ENCODE measurements at places on chromosomes 6 and 20. TPM values are rescaled to one million over a fixed set of nuclear protein-coding genes. Genes with fewer than 3 reads are reported as not detected.

- DNase-seq, result no peak
Observed at GRCh38 chr6:46530896-46531295, 39.6 kb upstream of the RCAN2 start.

DNA sequence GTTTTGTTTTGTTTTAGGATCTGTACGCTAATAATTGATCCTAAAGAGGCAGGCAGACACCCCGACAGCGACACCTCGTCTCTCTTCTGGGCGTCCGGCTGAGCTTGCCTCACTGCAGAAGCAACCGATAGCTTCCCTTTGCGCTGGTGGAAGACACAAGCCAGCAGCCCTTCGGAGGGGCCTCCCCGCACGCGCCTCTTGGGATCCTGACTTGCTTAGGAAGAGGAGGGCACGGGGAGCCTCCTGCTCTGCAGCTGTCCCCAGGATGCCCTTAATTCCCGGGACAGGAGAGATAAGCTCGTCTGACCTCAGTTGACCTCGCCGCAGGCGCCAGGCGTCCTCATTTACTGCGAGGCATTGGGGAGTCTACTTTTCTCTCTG lies 94.0 kb downstream of the CD83 start:
- peak; percentile 80 for DNase-seq

Gene GSTA2
- total RNA-seq, result not detected

DNA sequence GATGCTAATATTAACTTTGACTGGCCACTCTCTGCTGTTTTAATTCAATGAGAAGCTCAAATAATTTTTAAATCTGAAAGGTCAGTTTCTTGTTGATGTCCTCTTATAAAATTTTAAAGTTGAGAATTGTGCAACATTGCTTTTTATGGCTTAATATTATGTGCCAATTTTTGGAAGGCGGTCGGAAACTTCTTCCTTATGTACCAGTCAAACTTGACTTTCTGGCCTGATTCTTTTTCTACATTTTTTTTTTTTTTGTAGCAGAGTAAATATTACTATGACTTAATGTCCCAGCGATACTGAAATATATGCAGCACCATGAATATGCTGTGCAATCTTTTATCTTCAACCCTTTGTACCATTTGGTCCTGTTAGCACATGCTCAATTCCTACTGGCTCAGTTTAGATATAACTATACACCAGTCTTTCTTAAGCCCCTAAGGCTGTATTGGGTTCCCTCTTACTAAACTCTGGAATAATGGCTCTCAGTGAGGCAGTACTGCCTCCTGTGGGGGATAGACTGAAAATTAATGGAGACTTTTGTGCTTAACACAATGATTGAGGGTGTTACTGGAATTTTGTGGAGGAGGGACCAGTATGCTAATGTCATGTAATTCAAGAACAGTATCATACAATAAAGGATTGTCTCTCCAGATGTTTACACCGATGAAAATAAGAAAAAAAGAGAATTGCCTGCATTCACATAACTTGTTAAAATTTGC lies 156.4 kb upstream of the SYNCRIP start:
- no peak for DNase-seq

DNA sequence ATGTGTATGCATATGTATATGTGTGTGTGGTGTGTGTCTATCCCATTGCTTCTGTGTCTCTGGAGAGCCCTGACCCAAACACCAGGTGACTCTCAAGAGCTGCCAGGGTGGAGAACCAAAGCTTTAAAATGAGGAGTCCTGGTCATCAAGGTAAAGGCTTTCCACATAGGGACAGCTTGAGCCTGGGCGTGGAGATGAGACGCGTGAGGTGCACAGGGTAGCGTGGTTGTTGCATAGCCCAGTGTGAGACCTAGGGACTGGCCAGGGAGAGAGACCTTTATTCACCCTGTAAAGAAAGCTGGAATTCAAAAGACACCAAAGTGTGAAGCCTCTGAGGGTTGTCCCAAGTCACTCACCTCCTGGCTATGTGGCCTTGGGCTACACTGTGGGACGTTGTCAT lies 149.1 kb downstream of the SYCP2 start:
- no peak for DNase-seq

DNA sequence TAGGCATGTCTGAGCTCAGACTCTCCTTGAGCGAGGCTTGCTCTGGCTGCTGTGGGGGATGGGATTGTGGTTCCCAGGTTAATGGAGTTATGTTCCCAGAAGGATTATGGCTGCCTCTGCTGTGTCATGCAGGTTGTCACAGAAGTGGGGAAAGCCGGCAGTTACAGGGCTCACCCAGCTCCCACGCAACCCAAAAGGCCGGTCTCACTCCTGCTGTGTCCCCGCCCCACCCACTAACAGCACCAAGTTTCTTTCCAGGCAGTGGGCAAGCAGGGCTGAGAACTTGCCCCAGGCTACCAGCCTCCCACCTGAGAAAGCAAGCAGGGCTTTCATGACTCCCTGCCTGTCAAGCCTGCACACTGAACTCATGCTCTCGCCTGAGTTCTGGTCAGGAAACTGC lies 750.5 kb downstream of the FRK start:
- no peak for DNase-seq

GRCh38 chr20:56360908-56361205 lies 2.1 kb downstream of the FAM210B start:
- no peak for DNase-seq

DNA sequence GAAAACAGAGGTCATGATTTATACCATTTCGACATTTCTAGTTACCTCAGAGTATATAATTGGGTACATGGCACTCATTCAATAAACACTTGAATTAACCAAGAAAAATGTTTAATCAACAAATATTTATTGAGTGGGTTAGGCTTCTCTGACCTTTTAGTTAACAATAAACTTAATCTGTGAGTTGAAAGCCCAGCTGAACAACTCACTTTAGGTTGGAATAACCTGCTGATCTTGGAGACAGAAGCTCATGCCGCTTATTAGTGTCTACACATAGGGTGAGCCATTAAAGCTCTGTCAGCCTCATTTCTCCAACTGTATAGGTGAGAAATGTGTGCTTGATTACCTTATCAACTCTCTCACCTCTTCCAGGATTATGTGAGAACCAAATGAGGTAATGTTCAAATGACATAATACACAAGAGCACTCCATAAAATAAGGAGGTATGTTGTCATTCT lies 98.2 kb upstream of the DTNBP1 start:
- DNase-seq, result no peak

GRCh38 chr6:127198549-127198948 lies 68.1 kb upstream of the RNF146 start:
- no peak for DNase-seq

Gene OOEP
- not detected for total RNA-seq

Gene MOG
- total RNA-seq, result 10.3 TPM

- DNase-seq, result no peak
Observed at GRCh38 chr6:167449094-167449861, 124.4 kb downstream of the TTLL2 start.

- DNase-seq, result no peak
Observed at GRCh38 chr6:77468939-77469338, 5.6 kb upstream of the HTR1B start.

DNA sequence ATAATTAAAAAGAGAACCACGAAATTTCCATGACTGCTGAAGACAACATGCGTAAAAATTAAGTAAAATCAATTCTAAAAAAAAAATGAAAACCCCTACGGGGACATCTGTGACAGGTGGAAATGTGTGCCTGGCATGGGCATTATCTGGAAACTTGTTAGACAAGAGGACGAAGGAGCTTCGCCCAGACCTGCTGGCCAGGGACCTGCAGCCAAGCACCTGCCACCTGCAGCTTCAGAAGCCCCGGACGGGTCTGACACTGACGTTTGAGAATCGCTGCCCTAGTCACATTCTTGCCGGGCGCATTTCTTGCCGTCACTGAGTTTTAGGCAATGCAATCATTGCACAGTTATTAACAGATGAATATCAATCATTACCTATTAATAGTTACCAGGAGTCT lies 140.3 kb downstream of the SMOC2 start:
- no peak for DNase-seq

- DNase-seq, result no peak
Observed at GRCh38 chr20:58135441-58136148, 92.9 kb downstream of the ANKRD60 start.

Gene DSP
- total RNA-seq, result 350 TPM

- DNase-seq, result no peak
Observed at GRCh38 chr6:119353696-119354095, 4.1 kb upstream of the MAN1A1 start.

GRCh38 chr6:26350858-26351543 lies 14.0 kb upstream of the BTN3A2 start:
- DNase-seq, result no peak

Gene MAS1
- total RNA-seq, result not detected

- DNase-seq, result no peak
Observed at GRCh38 chr6:100376103-100376502, 88.6 kb downstream of the SIM1 start.

Gene RIPPLY2
- not detected for total RNA-seq

Gene EYA4
- total RNA-seq, result 20.4 TPM

- no peak for DNase-seq
Observed at GRCh38 chr6:111263837-111264236, 176.5 kb downstream of the SLC16A10 start.

DNA sequence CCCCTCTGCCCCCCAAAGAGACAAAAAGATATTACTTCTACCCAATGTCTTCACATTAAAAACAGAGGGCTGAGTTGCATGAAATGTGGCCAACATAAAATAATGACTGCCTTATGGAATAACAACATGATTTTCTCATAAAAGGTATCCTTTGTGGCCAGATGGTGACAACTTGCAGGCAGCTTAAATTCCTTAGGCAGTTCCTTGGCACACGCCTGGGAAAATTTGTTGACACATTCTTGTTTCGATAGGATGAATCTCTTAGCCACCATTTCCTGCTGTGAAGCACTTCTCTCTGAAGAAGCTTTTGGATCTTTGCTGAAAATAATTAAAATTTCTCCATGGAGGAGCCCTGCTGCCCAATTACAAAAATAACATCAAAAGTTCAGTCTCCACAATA lies 109.0 kb upstream of the COL21A1 start:
- no peak for DNase-seq

Data from Right ventricle myocardium superior (tissue), 1 donor.